ENCODE measurements at places on chromosomes 16 and 17.
A peak's percentile ranks its signal among the peaks of the same experiment; 100 is the strongest.

- ATAC-seq = no peak
Measured at GRCh38 chr17:63542942-63543821, 7.1 kb upstream of the DCAF7 start.

DNA sequence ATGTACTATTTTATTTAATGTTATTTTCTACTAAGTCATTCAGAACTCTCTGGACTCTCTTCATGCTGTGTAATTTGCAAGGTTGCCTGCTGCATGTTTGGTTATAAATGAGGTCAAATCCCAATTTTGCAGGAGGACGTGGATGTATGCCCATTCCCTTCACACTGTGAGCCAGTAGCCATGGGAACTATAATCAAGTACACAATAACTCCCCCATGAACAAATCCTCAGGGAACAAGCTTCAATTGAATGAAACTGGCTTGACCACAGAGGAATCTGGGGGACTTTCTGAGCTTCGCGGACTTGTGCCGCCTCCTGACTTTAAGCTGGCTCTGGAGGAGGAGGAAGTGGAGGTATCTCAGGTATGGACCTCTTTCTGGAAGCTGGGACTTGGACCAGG is 14.6 kb upstream of the KCTD13 start:
- ATAC-seq = no peak

DNA sequence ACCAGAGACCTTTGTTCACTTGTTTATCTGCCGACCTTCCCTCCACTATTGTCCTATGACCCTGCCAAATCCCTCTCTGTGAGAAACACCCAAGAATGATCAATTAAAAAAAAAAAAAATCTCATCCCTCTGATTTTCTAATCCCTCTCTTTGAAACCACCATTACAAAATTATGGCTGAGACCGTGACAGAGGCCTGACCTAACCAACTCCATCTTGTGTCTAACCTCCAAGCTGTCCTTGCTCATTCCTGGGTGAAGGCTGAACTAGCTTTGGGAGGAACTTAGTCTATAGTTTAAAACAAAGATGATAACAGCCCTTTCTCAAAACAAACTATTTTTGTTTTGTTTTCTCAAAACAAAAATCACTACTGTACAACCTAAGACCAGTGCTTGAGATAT is 474.5 kb downstream of the TMEM114 start:
- ATAC-seq = no peak

- no peak for ATAC-seq
Measured at GRCh38 chr17:43734376-43734775, 24.2 kb downstream of the SOST start.

GRCh38 chr16:82195917-82196494 is 26.0 kb upstream of the MPHOSPH6 start:
- ATAC-seq = peak; percentile 39

DNA sequence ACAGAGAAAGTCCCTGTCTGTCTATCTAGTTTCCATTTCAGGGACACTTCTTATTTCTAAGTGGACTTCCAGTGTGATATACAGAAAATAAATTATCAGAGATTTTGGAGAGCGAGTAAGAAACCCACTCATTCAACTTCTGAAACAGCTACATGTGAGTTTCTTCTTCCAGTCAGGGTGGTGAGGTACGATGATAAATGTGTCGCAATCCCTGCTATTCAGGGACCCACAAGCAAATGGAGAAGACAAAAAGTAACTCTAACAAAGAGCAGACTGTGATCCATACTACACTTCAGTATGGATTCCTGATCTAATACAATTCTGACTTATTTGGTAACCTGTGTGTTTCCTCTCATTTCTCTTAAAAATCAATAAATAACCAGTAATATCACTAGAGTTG is 16.8 kb downstream of the CNTNAP4 start:
- ATAC-seq = no peak

- ATAC-seq = no peak
Measured at GRCh38 chr17:7580604-7581575, 1.5 kb downstream of the CD68 start.

All from stimulated activated memory B cell treated with anti-CD40 and anti-IgM and Interleukin-4, amounts not matched to agents 10 μg/mL and 1 μg/mL and 100 μg/mL, for 72 hours (primary cell).